HepG2 (cell line): ENCODE measurements at places on chromosomes 5 and 9. TPM values are rescaled to one million over a fixed set of nuclear protein-coding genes. Genes with fewer than 3 reads are reported as not detected.
A peak's percentile ranks its signal among the peaks of the same experiment; 100 is the strongest.

DNA sequence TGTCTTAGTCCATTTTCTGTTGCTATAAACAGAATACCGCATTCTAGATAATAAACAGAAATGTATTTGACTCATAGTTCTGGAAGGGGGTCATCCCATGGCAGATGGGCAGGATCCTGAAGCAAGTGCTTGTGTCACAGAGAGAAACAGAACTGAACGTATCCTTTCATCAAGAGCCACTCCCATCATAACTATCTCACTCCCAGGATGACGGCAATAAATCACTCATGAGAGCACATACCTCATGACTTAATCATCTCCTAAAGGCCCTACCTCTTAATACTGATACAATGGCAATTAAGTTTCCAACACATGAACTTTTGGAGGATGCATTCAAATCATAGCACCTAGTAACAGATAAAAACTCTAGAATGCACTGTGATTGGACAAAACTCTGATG lies 142.9 kb downstream of the CAMK4 start:
- DNase-seq: no peak

- DNase-seq: no peak
Measured at GRCh38 chr9:20200581-20200980, 411.7 kb upstream of the SLC24A2 start.

DNA sequence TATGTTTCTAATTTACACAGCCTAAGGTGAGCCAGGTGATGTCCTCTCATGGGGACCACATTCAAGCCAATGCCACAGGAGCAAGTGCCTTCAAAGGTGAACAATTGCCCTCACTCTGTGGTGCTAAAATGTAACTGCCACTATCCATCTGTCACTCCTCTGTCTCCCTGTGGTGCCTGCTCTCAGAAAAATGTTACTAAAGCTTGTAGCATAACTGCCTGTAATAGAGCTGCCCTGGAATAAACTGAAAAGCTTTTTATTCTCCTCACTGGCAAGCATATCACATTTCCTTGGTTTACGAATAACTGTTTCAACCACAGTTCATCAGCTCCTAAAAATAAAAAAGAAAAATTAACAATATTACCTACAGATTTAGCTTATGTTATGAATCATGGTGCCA lies 142.4 kb downstream of the ST8SIA4 start:
- no peak for DNase-seq

DNA sequence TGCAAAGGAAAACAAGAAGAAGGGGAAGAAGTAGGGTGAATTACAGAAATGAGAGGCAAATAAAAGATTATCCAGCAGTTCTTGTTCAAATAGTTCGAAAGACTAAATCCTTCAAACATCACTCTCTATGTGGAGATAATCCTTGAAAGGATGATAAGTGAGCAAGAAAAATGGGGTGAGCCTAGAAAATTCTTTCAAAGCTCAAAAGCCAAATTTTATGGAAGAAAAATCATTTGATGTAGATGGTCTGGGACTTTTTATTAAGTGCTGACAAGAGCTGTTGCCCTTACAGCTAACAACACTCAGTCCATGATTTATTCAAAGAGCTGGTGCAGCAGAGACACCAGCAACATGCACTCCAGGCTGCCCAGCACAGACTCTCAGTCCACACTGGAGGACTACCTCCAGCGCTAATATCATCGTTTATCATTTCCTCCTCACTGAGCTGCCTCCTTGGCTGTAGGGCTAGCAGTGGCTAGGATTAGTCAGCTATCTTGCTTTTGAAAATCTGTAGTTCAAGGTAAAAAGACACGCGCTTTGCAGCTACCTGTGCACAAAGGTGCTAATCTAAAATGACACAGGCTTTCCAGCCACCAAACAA lies 264.8 kb upstream of the KIF2A start:
- DNase-seq: no peak

GRCh38 chr9:135714242-135715055 lies 12.5 kb downstream of the KCNT1 start:
- DNase-seq: no peak

The PCDHGB6 gene
- total RNA-seq: 0.20 TPM in 1 of 2 replicates, not detected in the other

GRCh38 chr5:109688970-109689739 lies 572 bp upstream of the MAN2A1 start:
- peak; percentile 89 for DNase-seq

DNA sequence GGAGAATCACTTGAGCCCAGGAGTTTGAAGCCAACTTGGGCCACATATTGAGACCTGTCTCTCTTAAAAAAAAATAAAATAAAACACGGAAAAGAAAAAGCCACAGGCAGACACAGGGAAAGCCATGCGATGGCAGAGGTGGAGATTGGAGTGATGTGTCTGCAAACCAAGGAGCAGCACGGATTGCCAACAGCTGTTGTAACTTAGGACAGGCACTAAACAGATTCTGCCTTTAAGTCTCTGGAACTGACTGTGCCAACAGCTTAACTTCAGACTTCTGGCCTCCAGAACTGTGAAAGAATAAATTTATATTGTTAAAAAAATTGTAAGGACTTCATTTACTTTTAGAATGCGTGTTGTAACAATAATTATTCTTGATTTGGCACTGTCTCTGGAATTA lies 318.5 kb upstream of the CHD1 start:
- DNase-seq: no peak

DNA sequence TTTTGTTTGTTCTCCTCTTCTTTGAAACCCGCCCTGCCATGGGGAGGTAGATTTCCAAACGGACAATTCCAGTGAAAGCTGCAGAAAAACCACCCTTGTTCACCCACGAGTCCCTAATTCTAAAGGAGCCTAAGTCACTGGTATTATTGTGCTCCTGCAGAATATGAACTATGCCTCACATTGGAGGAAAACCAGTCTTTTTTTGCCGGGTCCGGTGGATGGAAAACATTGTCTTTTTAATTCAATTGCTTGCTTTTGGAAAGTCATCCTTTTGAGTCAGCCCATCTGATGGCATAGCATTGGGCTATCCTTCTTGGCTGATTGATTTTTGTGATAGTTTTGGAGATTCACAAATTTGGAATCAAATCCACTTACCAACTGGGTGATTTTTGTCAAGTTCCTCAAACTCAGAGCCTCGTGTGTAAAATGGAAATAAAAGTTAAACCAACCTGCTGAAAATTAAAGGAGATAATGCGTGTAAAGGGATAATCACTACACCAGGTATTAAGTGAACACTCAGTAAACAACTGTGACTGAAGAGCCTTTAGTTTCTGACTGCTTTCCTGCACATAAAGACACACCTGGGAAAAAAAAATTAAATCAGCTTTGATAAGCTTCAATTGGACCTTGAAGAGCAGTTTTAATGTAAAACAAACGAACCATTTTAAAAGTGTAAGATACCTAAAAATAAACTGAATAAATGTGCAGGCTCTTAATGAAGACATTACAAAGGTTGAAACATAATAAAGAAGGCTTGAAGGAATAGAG lies 780 bp upstream of the CCNJL start:
- DNase-seq: no peak

GRCh38 chr9:36853233-36853632 lies 180.8 kb downstream of the PAX5 start:
- no peak for DNase-seq

DNA sequence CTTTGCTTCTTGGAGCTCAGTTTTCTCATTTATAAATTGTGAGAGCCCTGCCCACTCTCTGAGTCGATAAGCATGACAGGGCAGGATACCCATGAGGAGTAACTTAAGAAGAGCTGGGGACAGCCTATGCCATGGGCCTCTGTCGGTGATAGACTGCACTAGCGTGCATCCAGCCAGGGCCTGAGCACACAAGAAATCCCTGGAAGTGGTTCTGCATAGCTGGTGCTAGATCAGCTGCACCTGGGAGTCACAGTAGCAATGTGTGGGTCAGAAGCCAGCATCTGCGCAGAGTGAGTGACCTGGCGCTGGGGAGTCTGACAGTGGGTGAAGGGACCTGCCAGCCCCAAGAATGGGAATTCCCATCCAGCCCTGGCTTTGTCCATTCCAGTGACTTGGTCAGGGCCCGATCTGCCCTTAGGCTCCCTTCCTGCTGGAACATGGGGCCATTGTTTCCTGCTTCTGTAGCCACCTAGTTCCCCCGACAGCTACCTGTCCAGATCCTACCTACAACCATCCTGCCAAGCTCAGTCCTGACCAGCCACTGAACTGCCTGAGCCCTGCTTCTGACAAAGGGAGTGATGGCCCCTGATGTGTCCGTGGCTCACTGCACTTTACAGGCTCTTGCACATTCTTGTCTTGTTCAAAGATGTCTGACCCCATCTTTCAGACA lies 35.9 kb upstream of the NANS start:
- DNase-seq: no peak

DNA sequence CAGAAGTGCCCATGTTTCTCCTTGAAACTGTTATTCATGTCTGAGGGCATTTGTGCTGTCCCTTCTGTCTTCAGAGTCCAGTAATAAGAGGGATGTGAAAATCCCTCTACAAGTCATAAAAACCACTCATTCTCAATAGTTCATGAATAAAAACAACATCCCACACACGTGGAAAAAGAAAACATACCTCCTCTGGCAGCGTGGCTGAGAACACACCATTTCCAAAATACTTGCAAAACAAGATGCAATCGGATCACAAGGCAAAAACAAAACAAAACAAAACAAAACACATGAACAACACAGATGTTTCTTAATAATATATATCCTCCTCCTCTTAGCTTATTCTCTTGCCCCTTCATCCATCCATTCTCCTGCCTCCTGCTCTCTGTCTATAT lies 71.0 kb upstream of the EQTN start:
- DNase-seq: no peak

GRCh38 chr9:34994260-34994899 lies 4.8 kb downstream of the DNAJB5 start:
- peak; percentile 38 for DNase-seq

- DNase-seq: no peak
Measured at GRCh38 chr5:155987265-155987810, 339.6 kb upstream of the SGCD start.

- peak; percentile 41 for DNase-seq
Measured at GRCh38 chr9:131762356-131762932, 22.6 kb upstream of the RAPGEF1 start.

The PCDHGA2 gene
- 0.04 TPM in 1 of 2 replicates, not detected in the other for total RNA-seq

DNA sequence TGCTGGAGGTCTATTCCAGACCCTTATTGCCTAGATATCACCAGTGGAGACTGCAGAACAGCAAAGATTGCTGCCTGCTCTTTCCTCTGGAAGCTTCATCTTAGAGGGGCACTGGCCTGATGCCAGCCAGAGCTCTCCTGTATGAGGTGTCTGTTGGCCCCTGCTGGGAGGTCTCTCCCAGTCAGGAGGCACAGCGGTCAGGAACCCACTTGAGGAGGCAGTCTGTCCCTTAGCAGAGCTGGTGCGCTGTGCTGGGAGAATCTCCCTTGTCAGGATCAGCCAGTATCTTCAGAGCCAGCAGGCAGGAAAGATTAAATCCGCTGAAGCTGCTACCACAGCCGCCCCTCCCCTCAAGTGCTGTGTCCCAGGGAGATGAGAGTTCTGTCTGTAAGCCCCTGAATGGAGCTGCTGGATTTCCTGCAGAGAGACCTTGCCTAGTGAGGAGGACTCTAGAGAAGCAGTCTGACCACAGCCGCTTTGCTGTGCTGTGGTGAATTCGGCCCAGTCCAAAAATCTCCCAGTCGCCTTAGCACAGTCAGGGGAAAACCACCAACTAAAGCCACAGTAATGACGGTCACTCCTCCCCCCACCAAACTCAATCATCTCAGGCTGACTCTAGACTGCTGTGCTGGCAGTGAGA lies 124.1 kb downstream of the JAKMIP2 start:
- no peak for DNase-seq

The SEMA5A gene
- not detected in 2 replicates for total RNA-seq

DNA sequence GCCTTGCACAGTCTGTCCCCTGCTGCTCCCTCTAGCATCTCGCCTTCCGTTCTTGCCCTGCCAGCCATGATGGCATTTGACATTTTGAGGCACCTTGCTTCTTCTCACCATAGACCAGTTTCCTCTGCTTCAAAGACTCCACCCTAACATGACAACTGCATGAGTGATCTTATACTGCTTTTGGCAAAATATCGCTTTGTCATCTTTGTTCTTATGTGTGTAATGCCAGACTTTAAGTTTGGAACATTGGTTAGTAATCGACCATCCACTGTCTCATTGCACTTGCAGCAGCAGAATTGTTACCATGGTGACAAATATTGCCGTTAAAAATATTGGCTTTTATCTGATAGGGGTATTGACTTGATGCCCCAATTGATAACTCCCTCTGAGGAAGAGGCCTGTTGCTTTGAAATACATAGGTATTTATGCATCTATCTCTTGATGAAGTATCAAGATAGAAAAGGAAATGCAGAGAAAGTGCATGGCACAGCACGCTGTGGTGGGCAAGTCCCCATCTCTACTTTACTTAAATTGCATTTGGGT lies 6.8 kb downstream of the GARIN3 start:
- no peak for DNase-seq

- DNase-seq: no peak
Measured at GRCh38 chr9:114216976-114217375, 61.6 kb downstream of the COL27A1 start.

The SLCO4C1 gene
- 7.8 and 9.6 TPM in 2 replicates for total RNA-seq

DNA sequence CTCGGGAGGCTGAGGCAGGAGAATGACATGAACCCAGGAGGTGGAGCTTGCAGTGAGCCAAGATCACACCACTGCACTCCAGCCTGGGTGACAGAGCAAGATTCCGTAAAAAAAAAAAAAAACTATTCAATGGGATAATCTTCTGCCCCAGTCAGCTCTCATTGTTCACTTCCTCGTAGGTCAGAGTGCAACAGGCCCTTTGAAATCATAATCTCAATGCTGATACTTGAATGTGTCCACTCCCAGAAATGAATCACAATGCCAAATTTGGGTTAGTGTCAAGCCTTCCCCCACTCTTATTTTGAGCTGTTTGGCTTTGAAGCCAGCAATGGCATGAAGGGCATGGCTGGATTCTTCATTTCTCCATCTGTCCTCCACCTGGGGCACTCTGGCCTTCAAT lies 610.3 kb upstream of the KLF4 start:
- DNase-seq: no peak

GRCh38 chr5:146340260-146341081 lies 1.8 kb downstream of the POU4F3 start:
- peak; percentile 36 for DNase-seq

- no peak for DNase-seq
Measured at GRCh38 chr5:9710069-9710468, 79.9 kb upstream of the TAS2R1 start.

GRCh38 chr9:114559830-114560513 lies 27.6 kb upstream of the ATP6V1G1 start:
- peak; percentile 21 for DNase-seq

GRCh38 chr9:84271531-84271900 lies 69.0 kb downstream of the SLC28A3 start:
- no peak for DNase-seq

GRCh38 chr5:59317023-59317773 lies 576.3 kb downstream of the PDE4D start:
- DNase-seq: no peak

The PCDHGB4 gene
- total RNA-seq: 1.7 and 3.3 TPM in 2 replicates

The MEF2C gene
- total RNA-seq: 0.02 TPM in 1 of 2 replicates, not detected in the other

DNA sequence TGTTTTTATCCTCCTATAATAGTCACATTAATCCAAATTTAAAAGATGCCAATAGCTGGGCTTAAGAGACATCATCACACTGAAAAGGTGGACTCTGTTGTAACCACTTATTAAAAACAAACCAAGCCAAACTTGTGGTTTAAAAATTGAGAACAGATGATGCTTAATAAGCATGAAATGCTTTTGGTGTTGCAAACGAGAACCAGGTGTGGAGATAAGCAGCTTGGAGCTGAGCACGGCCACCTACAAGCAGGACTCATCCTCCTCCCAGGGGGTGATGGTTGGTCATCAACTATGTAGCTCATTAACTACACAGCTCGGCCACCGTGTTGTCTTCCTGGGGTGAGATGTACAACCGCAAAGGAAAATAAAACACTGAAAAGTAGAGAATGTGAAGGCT lies 154.4 kb downstream of the NPR3 start:
- no peak for DNase-seq

GRCh38 chr5:33075731-33076130 lies 364.6 kb downstream of the NPR3 start:
- DNase-seq: no peak

The STKLD1 gene
- 1.1 and 2.2 TPM in 2 replicates for total RNA-seq

The NANS gene
- 203 and 266 TPM in 2 replicates for total RNA-seq
